ENCODE measurements at places on chromosomes 1 and 21.

DNA sequence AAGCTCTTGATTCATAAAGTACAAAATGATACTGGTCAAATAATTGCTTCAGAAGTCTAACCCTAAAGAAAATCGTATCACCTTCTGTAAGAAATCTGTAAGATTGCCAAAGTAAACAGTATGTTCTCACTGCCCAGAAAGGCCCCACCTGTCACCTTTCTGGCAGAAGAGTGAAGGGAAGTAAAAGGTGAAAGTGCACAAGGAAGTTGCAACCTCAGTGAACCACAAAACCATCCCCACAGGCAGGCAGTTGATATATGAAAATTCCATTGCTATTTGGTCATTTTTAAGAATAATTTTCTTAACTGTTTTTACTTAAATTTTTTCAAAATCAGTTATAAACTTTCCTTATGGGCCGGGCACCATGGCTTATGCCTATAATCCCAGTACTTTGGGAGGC is 48.5 kb upstream of the FBXO28 start:
- no peak for DNase-seq

DNA sequence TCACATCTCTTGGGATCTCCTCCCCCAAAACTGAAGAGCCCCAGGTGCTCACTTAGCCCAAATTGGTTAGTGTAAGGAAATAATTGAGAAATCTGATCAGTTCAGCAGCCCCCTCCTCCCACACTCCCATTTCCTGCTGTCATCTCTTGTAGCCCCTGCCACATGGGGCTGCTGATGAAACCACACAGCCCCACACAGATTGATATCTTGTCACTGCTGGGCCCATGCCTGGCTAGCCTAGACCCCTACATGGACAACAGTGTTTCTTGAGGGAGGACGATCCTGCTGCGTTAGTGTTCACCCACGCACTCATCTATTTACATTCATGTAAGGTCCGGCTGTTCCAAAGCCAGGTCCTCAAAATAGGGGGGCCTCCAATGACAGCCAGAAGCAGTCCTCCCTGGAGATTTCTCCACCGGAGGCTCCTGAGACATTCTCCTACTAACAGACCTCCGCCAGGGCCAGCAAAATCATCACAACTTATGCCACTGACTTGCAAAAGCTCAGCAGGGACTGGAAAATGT is 23.9 kb upstream of the RXRG start:
- no peak for DNase-seq

DNA sequence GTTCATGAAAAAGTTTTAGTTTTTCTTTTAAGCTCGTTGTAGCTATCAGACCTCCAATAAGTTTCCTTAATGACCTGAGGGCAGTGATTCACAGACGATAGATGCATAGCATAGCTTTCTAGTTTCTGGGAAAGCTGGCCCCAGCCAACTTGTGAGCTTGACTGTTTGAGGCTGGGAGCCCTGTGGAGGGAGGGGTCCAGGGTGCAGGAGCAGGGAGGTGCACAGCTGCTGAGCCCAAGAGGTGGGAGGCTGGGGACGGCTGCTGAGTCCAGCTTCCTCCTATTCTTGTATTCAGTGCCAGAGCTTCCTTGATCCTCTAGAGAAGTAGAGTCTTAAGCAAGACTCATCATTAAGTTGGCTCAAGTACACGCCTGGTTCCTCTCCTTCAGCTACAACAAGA is 11.0 kb upstream of the AVPR1B start:
- no peak for DNase-seq

DNA sequence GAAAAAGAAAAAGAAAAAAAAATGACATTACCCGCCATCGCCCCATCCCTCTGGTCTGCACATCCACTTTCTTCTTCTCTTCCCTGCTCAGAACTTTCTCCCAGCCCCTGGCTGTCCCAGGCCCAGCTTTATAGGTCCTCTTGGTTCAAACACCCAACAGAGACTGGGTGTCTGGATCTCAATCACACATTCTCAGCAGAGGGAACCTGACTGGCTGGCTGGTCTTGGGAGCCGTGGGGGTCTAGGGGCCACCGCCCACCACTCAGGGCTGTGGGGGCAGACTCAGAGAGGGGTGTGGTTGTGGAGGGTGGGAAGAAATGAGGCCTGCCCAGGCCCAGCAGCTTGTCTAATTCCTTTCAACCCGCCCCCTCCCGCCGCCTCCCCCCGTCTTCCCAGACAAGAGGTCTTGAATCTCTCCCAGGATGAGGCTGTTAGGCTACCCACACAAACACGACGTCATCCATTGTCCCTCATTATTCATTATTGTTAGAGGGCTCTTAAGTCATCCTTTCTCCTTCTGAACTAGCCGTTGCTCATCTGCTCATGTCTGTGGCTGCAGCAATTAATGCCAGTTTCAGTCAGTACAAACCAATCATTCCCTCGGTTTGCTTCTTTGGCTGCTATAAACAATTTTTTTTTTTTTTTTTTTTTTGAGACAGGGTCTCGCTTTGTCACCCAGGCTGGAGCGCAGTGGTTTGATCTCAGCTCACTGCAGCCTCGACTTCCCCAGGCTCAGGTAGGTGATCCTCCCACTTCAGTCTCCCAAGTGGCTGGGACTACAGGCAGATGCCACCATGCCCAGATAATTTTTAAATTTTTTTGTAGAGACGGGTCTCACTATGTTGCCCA is 40.6 kb upstream of the CLIC4 start:
- no peak for DNase-seq

GRCh38 chr1:11044086-11044848 is 2.8 kb downstream of the MASP2 start:
- DNase-seq: no peak

DNA sequence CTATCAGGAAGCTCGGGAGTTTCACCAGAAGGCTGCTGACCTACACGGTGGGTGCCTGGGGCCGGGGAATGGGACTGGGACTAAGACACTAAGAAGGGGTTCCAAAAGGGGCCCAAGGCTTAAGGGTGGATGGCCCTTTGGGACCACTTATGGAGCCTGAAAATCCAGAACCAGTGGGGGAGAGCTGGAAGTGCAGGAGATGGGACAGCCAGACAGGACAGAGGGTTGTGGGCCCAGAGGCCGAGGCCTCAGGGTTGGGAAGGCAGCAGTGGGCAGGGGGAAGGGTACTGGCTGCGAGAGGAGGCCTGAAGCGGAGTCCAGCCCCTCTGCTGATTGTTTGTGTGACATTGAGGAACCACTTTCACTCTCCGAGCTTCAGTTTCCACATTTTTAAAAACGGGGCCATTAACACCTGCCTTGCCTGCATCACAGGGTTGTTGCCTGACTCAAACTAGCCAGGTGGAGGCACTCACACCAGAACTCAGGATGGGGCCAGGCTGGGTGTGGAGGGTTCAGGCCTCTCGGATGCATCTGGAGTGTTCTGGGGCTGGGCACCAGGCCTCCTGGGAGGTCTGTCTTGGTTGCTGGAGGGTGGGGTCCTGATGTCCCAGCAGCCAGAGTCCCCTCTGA is 3.0 kb downstream of the TTC24 start:
- peak; percentile 35 for DNase-seq

- peak; percentile 45 for DNase-seq
Observed at GRCh38 chr1:210446479-210446878, 117.8 kb downstream of the HHAT start.
